Ovary (tissue), 10 donors: ENCODE measurements at places on chromosomes 3 and 15. TPM values are rescaled to one million over a fixed set of nuclear protein-coding genes. Genes with fewer than 3 reads are reported as not detected.

The C3orf62 gene
- polyA plus RNA-seq, result 7.9 TPM

The CNTN6 gene
- polyA plus RNA-seq, result 0.04 TPM

The ASB14 gene
- not detected for polyA plus RNA-seq

DNA sequence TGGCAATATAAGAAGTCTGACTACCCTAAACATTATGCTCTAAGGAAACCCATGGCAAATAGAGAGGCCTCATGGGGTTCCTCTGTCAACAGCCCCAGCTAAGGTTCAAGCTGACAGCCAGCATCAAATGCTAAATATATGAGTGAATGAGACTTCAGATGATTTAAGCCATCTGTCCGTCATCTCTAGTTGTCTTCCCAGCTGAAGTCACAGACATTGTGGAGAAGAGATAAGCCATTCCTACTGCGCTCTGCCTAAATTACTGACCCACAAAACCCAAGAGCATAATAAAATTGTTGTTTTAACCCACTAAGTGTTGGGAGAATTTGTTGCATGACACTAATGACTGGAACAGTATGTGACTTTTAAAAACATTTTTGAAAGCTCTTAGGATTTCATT lies 87.3 kb upstream of the IGSF10 start:
- no peak overlapping the region for H3K27ac ChIP-seq
- H3K27me3 ChIP-seq, result no peaks in the 10 kb centered on the region
- H3K36me3 ChIP-seq, result no peaks in the 10 kb centered on the region
- no peak for DNase-seq
- peaks cover 4% of the 10 kb centered on the region for H3K4me1 ChIP-seq

DNA sequence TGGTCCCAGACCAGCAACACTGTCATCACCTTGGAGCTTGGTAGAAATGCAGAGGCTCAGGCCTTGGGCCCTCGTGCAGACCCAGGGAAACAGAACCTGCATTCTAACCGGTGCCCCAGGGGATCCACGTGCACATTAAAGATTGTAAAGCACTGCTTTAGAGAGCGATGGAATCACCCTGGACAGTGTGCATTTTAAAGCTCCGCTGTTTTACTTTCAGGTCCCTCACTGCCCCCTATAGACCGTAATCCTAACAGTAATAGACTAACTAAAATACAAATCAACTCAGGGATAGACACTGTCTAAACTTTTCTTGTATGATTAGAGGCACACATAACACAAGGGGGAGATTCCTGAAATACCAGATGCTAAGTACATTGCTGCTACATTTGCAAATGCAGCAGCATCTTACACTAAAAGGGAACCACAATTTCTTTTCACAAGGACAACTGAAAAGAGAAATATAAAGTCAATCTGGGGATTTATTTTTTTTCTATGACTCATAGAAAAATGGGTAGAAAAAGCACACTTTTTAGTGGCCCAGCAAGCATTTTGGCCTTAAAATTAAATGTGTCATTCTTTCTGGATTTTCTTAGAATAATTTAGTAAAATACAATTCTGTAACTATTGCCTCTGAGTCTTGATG lies 10.5 kb upstream of the SH3GL3 start:
- H3K4me3 ChIP-seq, result no peak overlapping the region
- DNase-seq, result no peak
- H3K4me1 ChIP-seq, result no peaks in the 10 kb centered on the region
- no peaks in the 10 kb centered on the region for H3K27me3 ChIP-seq

- peaks cover 4% of the 10 kb centered on the region for H3K4me1 ChIP-seq
- no peaks in the 10 kb centered on the region for H3K36me3 ChIP-seq
- peak; percentile 42 for DNase-seq
- no peak overlapping the region for H3K4me3 ChIP-seq
These were observed 27.9 kb downstream of the CYP8B1 start for GRCh38 chr3:42847731-42848130.

GRCh38 chr3:69204315-69204957 lies 82.0 kb upstream of the LMOD3 start:
- no peaks in the 10 kb centered on the region for H3K27me3 ChIP-seq
- H3K4me1 ChIP-seq, result no peaks in the 10 kb centered on the region
- no peak overlapping the region for H3K4me3 ChIP-seq
- no peak overlapping the region for H3K27ac ChIP-seq
- no peaks in the 10 kb centered on the region for H3K36me3 ChIP-seq

GRCh38 chr3:192409201-192409837 lies 318.0 kb downstream of the FGF12 start:
- H3K4me3 ChIP-seq, result peak overlapping the region; percentile 38
- no peaks in the 10 kb centered on the region for H3K36me3 ChIP-seq
- no peaks in the 10 kb centered on the region for H3K4me1 ChIP-seq
- no peak overlapping the region for H3K27ac ChIP-seq
